GM23338 (cell line): ENCODE measurements at places on chromosomes 5 and 9. TPM values are rescaled to one million over a fixed set of nuclear protein-coding genes. Genes with fewer than 3 reads are reported as not detected.

Gene OR1Q1
- total RNA-seq, result not detected in 2 replicates

Gene ANKRD18A
- total RNA-seq, result 2.4 and 2.7 TPM in 2 replicates

Gene GPX3
- total RNA-seq, result 48.4 and 48.9 TPM in 2 replicates

Gene KIF2A
- 99.1 and 120 TPM in 2 replicates for total RNA-seq

Gene WWC1
- total RNA-seq, result 27.8 and 33.2 TPM in 2 replicates

Gene ZFP2
- 0.42 and 0.62 TPM in 2 replicates for total RNA-seq

Gene EQTN
- 0.24 TPM in 1 of 2 replicates, not detected in the other for total RNA-seq

Gene SLC38A9
- 57.0 and 64.8 TPM in 2 replicates for total RNA-seq

Gene IL13
- total RNA-seq, result not detected in 2 replicates

Gene PCDHB3
- 15.3 and 19.4 TPM in 2 replicates for total RNA-seq

Gene SCGB3A2
- 27.0 and 36.1 TPM in 2 replicates for total RNA-seq

Gene ENHO
- 9.2 and 13.8 TPM in 2 replicates for total RNA-seq

Gene IRX2
- total RNA-seq, result 15.8 and 25.3 TPM in 2 replicates

Gene ARSI
- total RNA-seq, result 6.9 and 7.1 TPM in 2 replicates

Gene KCNV2
- total RNA-seq, result not detected in 2 replicates

Gene PNPLA7
- total RNA-seq, result 0.39 and 0.80 TPM in 2 replicates
